ENCODE measurements at places on chromosomes 7 and 10.
A peak's percentile ranks its signal among the peaks of the same experiment; 100 is the strongest.

- DNase-seq = no peak
Observed at GRCh38 chr10:101839416-101840063, 4.1 kb downstream of the KCNIP2 start.

DNA sequence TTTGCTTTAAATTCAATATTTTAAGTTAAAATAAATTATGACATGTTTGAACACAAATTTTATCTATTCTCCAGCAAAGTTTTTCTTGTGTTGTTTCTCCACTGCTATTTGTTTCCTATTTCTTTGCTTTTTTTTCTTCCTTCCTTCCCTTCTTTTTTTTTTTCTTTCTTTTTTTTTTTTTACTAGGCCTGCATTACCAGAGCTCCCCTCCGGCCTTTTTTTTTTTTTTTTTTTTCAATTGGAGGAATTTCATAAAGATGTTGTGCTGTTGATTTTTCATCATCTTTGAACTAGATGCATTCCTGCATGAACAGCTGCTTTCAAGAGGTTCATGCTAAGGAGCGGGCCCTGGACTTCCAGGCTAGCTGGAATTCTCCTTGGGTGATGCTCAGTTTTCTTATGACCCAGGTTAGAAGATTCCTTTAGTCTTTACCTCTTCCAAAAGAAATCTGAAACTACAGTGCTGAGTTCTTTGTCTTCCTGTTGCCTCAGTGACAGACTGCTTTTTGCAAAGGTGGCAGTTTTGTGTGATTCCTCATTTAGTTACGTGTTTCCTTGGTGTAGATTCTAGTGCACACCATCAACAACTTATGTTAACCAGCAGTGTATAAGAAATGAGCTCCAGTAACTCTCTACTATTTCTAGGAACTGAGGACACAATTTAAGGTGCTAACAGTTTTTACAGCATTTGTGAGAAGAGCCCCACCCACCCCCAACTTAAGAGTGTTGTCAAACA, 4.8 kb upstream of the CAMK1D start:
- DNase-seq = no peak

DNA sequence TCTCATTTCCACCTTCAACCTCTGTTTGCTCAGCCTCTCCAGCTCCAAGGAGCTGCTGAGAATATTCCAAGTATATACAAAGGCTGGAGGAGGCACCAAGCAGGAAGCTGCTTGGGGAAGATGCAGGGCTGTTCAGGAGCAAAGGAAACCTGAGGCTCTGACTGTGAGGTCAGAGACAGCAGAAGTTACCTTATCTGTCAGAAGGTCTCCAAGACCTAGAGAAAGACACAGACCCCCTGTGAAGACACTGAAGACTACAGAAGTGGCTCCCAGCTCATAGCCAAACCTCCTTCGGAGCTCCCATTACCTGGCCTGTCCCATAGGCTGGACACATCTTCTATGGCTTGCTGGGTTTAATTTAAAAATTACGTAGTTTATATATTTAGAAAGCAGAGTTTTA, 53.2 kb downstream of the PKD1L1 start:
- no peak for DNase-seq

DNA sequence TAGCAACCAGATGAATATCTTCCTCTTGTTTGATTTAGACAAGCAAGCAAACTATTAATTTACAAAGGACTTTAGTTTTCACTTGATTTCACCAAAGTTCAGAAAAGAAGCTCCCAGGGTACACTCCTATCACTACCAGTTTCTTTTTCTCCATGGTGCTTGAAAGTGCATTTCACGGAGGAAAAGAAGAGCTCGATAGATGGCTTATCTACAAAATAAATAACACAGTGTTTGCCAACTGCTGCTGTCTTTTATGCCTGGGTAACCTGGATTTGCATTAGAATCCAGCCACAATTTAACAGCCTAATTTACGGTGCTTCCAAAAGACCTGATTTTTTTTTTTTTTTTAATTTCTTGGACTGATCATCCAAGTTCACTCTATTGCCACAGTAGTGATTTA, 275.7 kb downstream of the GPR37 start:
- peak; percentile 32 for DNase-seq

DNA sequence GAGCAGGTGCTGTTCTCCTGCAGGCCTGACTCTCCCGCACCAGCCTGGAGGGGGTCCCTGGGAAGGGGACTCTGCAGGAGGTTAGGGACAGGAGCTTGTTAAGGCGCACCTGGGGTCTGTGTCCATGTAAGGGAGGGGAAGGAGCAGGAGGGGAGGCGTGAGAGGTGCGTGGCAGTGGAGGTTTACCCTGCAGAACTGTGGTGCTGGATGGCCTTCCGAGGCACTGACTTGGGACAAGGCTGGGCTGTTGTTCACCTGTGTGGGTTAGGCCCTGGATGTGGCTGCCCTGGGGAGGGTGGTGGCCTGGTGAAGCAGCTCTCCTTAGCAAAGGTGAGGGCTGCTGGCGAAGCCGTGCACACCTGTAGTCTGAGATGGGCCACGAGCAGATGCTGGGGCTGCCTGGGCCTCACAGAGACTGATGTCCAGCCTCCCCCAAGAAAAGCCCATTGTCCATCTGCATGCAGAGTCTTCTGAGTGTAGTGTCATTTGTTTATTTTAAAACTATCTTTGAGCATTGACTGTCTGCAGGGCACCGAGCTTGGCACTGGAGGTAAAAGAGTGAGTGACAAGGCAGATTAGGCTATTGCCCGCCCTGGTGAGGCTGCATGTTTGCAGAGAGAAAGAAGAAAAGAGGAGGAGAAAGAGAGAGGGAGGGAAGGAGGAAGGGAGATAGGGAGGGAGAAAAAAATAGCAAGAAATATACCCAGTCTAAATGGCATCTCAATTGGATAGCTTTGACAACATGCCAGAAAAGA, 225.3 kb downstream of the GLRX3 start:
- no peak for DNase-seq

- DNase-seq = no peak
Observed at GRCh38 chr7:1231214-1232102, 1.2 kb upstream of the UNCX start.

GRCh38 chr10:89256340-89256739, 4.8 kb upstream of the LIPA start:
- no peak for DNase-seq

DNA sequence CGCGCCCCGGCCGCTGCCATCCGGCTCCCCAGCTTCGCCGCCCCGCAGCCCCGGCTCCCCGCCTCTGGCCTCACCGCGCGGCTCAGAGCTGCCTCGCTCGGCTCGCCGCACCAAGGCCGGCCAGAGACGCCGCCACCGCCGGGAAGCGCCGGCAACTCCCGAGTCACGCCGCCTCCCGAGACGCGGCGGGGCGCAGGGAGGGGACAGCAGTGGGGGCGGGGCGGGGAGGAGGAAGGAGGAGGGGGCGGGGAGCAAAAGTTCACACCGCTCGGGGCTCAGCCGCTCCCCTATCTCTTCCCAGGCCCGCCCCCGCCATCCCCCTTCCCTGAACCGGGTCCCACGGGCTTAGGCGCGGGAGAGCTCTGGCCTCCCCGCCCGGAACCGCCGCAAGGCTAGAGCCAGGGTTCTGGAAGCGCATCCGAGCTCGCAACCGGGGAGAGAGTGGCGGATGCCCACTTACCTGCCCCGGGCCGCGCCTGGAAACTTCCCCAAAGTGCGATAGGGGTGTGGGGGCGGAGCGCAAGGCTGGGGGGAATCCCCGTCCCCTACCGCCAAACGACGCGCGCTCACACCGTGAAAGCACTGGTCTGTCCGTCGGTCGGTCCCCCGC, 1.0 kb downstream of the CHST15 start:
- DNase-seq = no peak

DNA sequence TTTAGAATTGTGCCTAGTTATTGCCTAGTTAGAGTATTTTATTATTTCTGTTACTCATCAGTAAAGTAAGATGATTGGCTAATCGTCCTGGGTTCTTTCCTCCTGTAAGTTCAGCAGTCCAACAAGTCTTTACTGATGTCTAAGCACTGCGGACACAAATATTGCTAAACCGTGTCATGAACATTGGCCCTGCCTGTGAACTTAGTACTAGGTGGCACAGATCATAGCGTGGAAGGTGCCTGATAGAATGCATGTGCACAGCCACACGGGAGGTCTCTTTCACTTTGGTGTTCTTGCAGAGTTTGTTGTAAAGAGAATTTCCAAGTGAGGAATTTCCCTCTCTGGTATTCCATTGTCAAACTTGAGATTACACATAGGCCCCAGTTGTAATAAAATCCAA, 38.0 kb downstream of the RBM33 start:
- DNase-seq = no peak

- DNase-seq = no peak
Observed at GRCh38 chr7:121276313-121276712, 52.5 kb upstream of the WNT16 start.

GRCh38 chr10:18140957-18141845, 977 bp downstream of the CACNB2 start:
- DNase-seq = no peak

DNA sequence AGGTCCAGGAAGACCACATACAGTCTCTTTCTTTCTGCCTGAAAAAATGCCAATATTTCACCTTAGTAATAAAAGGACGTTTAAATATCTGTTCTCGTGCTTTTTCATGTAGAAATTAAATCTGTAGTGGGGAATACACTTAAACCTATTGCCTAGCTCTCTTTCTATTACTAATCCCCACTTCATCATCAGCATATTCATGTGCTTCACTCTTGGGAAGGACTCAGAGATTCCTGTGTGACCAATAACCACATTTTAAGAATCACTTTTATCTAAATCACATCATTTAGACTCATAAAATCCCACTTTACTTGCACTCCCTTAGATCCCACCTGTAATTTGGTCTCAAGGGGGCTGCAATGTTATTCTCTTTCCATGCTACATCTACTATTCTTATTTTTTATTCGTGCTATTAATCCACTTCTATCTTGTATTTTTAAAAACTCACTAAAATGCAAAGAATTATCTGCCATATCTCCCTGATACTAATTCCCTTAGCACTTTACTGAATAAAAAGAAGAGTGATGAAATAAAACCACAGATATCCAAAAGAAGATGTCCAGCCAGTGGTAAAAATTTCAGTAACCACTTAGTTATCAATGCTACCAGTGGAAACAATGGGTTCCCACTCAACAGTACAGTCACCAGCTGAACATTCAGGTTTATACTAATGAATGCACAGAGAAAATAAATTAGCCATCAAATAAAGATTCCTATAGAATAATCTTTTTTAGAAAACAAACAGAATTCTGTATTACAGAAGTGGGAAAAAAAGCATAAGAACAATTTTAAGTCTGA, 102.1 kb downstream of the PPP1R17 start:
- DNase-seq = no peak

GRCh38 chr10:34705563-34705962, 109.5 kb downstream of the PARD3 start:
- DNase-seq = no peak

GRCh38 chr7:81692146-81692905, 77.5 kb downstream of the HGF start:
- DNase-seq = no peak

DNA sequence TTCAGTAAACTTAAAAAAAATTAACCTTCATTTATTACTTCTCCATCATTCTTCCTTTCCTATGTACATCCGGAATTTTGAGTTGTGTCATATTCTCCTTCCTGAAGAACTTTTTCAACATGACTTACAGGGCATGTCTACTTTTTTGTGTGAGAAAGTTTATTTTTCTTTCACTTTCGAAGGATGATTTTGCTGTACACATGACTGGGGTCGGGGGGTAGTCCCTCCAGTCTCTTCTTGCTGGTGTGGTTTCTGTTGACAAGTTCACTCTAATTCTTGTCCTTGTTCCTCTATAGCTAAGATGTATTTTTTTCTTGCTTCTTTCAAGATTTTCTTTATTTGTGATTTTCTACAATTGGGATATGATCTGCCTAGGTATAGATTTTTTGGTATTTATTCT, 55.8 kb downstream of the INPP5A start:
- DNase-seq = no peak

DNA sequence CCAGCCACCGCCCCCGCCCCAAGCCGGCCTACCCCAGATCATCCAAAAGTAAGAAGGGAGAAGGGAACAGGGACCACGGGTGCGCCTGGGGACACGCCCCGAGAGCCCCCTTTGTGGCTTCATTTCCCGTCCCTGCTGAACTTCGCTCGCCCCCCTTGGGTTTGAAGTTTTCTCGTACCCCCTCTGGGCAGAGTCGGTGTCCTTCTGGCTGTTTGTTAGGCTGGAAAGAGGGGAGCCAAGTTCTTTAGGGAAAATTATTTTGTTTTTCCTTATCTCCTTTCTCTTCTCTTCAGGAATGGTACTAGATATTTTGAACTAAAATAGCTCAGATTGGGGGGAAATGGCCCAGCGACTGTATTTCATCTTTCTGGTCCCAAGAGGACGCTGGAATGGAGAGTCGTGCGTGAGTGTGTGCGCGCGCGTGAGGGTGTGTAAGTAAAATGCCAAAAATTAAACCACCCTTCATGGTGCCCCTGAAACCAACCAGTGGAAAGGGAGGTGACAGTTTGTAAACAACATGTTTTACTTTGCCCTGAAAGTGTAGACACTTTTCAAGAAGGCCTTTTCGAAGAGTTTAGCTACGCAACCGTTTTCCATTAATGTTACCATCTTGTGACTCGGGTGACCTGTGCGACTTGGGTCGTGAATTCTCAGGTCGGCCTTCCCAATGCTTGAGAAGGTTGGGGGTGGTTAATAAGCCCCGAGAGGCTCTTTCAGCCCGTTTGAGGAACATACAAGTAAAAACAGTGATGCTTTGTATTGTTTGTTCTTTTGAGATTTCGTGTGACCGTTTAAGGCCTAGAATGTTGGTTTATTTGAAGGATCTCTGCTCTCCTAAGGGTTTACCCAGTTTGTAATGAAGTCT, 694 bp downstream of the RBM20 start:
- DNase-seq = no peak

DNA sequence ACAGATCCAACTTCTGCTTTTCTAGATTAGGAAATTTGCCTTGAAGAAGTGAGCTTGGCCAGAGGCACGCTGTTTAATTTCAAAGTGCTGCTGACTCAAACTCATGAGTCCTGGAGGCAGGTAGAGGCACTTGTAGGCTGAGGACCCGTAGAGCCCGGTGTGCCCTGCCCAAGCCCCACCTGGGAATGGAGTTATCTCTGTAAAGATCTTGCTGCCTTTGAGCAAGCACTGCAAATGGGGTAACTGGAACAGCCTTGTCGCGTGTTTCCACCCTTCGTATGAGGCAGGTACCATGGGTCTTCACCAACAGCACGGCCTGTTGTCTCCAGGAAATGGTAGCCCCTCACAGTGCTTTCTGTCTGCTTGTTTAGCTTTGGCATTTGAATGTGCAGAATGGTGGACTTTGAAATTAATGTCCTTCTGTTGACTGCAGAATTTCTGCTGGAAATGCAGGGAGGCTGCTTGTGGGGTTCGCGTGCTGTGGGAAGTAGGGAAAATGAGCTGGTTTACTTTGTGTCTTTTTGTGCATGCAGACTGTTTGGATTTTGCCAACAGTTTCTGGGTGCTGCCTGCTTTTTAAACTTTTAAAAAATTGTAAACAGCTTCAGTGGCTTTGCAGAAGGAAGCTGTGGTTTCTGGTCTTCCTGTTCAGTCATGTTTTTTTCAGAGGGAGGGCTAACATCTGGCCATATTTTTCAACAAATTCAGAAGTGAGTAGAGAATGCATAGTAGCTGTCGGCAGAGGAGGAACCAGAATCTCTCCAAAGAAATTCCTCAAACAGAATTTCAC, 27.2 kb downstream of the CCM2 start:
- no peak for DNase-seq

GRCh38 chr7:143415742-143416397, 7.2 kb upstream of the EPHA1 start:
- no peak for DNase-seq

GRCh38 chr10:100370714-100371481, 23.9 kb downstream of the SCD start:
- no peak for DNase-seq

GRCh38 chr10:11180228-11180627, 162.6 kb downstream of the CELF2 start:
- no peak for DNase-seq

- no peak for DNase-seq
Observed at GRCh38 chr7:19105546-19105945, 11.9 kb downstream of the TWIST1 start.
